ENCODE measurements at places on chromosomes 6 and 20.

DNA sequence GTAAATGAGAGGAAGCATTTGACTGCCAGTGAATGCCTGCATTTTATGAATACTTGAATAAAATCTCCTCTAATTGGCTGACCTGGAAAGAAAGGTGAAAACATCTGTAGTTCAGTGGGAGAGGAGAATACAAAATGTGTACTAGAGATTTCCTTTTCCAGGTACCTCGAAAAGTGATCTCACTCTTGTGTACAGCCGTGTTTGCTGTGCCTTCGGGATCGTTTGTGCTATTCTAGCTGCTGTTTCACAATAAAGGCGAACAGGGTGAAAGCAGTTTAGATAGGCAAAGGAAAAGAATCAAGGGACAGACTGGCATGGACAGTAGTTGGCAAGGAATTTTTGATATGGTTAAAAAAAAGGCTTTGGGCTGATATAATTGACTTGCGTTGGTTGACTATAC, 112.3 kb downstream of the ARID1B start:
- DNase-seq: no peak

DNA sequence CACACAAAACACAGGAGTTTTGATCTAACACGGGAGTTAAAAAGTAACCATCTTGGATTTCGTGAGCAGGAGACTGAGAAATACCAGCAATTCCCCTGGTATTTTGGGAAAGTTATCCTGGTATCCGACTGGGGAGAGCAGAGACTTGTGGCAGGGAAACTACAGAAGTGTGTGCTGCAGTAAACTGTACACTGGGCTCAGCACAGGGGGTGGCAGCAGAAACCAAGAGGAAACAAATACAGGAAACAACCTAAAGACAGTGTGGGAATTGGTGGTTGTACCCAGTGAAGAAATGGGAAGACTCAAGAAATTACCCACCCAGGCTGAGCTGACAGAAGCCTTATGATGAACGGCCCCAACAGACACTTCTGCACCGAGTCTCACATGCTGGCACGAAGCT, 109.8 kb downstream of the CHD6 start:
- no peak for DNase-seq

DNA sequence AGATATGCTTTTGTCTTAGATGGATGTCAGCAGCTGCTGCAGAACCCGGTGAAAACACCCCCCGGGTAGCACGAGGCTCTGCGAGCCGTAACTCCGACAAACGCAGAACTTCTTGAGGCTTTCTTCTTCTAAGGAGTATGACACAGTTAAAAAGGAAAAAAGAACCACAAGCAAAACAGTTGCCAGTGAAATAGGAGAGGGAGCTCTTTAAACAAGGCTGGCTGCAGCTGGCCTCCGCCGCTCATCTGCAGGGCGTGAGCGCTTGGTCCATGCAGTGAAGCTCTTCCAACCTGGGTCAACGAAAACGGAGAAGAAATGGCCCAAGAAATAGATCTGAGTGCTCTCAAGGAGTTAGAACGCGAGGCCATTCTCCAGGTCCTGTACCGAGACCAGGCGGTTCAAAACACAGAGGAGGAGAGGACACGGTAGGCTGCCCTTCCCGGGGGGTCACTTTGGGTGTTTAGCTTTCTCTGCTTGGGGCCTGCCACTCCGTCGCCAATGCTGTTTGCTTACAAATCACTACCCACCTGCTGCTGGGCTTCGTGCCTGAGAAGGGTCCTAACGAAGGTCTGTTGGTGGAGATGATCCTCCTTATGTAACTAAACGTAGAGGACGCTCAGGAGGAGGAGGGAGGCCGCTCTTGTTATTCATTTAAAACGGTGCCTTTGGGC, 13.2 kb downstream of the SYTL3 start:
- DNase-seq: no peak

GRCh38 chr20:57908704-57909630, 199.2 kb upstream of the PMEPA1 start:
- no peak for DNase-seq

- DNase-seq: no peak
Measured at GRCh38 chr6:14128012-14128411, 10.4 kb downstream of the CD83 start.

- no peak for DNase-seq
Measured at GRCh38 chr20:5735845-5736510, 14.2 kb upstream of the SHLD1 start.

DNA sequence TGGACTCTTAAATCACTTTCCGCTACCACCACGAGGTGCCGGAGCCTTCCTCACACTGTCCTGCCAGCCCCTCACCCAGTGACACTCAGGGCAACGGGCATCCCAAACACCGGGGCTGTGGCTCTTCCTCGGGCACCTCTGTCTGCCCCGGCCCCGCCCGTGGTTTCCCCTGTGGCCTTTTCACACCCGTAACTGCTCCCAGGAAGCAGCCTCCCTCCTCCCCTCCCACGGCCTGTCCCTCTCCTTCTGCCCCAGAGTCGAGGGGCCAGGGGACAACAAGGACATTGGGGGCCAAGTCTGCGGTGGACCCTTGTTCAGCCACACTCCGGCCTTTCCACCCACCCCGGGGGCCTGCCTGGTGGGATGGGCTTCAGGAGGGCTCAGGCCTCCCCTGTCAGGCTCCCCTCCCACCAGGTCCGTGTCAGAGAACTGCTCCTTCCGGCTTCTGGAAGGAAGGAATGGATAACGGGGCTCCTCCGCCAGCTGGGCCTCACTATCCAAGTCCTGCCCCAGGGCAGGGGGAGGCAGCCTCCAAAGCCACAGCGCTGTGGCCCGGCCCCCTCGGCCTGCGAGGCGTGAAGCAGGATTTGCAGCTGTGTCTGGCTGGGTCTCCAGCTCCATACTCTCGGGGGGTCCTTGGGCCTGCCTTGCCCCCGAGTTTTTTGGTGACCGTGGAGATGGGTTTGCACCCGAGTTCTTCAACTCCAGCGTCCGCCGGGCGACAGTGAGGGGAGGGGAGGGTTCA, 54.7 kb upstream of the CHRNA4 start:
- DNase-seq: no peak

GRCh38 chr6:75102301-75102700, 103.6 kb downstream of the COL12A1 start:
- DNase-seq: no peak

DNA sequence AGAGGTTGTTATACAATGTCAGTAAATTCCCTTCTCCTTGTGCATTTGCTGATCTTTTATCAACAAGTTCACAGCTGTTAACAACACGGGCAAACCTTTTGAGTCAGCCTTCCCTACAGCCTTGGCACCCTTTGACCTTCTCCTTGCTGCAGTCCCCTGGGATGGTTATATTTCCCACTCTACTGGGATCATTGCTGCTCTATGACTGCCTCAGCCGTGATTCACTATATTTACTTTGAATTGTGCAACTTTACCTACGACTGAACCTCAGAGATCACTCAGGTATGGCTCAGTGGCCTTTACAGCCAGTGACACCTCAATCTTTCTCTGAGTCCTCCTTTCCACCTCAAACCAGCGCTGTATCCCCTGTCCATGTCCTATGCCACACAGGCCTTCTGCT, 1293.3 kb downstream of the EPHA7 start:
- no peak for DNase-seq

GRCh38 chr20:49166534-49167449, 21.3 kb downstream of the STAU1 start:
- DNase-seq: no peak

DNA sequence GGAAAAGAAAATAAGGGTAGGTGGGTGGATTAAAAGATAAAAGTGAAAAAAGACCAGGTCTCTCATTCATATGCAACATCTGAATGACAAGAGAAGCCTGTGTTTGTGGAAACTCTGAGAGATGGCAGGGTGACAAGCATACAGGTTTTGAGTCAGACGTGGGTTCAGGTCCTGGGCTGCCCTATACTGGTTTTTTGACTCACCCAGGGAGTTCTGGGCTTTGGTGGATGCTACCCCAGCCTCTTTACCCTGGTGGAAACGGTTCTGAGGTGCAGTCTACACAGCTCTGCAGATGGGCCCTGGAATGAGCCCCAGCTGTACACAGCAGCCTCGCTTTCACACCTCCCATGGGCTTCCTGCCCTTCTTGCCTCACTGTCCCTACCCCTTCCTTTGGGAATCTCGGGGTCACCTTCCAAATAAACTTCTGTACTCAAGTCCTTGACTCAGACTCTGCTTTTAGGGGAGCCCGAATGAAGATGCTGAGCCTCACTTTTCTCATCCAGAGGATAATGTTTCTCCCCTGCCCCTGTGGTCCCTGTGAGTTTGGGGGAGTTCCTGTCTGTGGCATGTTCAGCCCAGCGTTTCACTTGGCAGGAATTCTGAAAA, 77.7 kb upstream of the CLDN20 start:
- DNase-seq: no peak

DNA sequence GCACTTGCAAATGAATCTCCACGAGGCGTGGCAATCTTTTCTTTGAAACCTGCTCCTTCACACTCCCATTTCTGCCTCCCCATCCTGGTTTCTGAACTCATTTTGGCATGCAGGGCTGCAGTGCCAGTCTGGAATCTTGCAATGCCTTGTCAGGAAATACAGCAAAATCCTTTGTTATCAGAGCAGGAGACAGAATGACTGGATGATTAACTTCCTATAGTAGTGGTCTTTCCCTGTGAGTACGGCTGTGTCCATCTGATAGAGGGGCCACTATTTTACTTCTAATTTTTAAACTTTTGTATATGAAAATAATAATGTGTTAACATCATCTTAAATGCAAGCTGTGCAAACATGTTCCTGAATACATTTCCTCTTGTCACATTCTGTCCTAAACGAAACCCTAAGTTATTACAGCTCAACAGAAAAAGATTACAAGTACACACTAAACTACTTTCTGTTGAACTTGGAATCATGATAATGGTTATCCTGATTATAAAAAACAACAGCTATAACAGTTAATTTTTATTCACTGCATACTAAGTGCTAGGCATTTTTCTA, 140.2 kb downstream of the KIF13A start:
- no peak for DNase-seq

- peak; percentile 46 for DNase-seq
Measured at GRCh38 chr6:154721460-154721859, 11.8 kb upstream of the SCAF8 start.

- peak; percentile 39 for DNase-seq
Measured at GRCh38 chr6:2542858-2543218, 207.9 kb downstream of the MYLK4 start.

GRCh38 chr6:72691249-72691648, 69.4 kb downstream of the KCNQ5 start:
- DNase-seq: no peak

DNA sequence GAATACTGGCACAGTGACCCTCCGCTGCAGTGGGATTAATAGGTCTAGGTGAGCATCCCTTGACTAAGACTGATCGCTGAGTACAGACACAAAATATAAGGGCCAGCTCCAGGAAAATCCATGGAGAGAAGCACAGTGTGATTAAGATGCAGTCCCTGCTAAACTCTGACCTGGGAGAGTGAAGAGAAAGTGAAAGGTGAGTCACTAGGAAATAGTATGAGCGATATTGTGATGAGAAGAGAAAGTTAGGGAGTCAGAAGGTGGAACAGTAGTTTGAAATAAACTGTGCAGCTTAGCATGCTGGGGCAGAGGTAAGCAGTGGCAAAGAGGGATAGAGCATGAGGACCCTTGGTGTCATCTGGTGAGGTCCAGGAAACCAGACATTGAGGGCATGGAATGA, 278.6 kb upstream of the MAP3K7 start:
- no peak for DNase-seq

DNA sequence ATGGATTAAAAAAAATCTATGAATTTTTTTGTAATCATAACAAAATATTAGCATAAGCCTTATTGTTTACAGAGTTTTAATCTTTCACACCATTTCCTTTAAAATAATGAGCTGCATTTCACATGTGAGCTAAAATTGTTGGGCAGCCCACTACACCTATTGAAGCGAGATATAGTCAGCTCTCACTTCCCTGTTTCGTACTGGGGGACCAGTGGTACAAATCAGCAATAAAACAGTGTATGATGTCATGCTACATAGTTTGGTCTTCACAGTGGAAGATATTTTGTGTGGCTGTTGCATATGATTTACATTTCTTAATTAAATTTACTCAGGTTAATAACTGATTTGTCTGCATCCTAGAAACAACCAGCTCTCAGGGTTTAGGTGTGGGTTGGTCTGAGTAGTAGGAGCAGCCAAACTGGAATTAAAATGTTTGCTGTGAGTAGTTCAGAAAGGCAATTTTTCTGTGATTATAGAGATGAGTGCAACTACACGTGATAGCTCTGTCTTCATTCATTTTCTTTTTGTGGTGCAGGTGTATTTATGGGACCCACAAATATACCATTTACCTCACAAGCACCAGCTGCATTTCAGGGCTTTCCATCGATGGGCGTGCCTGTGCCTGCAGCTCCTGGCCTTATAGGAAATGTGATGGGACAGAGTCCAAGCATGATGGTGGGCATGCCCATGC, 99.3 kb downstream of the B3GAT2 start:
- DNase-seq: no peak

DNA sequence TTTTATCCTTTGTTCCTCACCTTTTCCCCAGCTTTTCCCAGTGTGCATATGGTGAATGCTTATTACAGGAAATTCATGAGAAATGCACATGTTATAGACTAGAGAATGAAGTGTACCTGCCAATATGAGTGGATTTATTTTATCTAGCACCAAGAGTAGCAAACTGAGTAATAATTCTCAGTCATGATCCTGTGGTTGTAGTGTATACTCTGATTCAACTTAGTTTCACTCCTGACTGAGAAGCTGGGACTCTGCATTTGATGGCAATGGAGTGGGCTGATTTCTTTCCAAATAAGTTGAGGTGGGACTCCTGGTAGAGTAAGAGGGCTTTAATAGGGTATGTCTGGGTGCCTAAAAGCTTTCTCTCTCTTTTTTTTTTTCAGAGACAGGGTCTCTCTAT, 4.0 kb downstream of the ABT1 start:
- DNase-seq: no peak
